Hair follicular keratinocyte (primary cell): ENCODE measurements at places on chromosomes 4 and X. TPM values are rescaled to one million over a fixed set of nuclear protein-coding genes. Genes with fewer than 3 reads are reported as not detected.

TEX13B gene
- total RNA-seq, result not detected in 2 replicates

SATL1 gene
- total RNA-seq, result under 0.01 TPM in 1 of 2 replicates, not detected in the other

OTUD4 gene
- 14.2 and 16.4 TPM in 2 replicates for total RNA-seq

SHOX gene
- total RNA-seq, result not detected in 2 replicates

POF1B gene
- 3.2 and 9.1 TPM in 2 replicates for total RNA-seq

TMPRSS11D gene
- total RNA-seq, result not detected in 2 replicates

SPP1 gene
- total RNA-seq, result 0.70 and 1.6 TPM in 2 replicates

DDIT4L gene
- total RNA-seq, result not detected in 2 replicates

DCHS2 gene
- 0.08 TPM in 1 of 2 replicates, not detected in the other for total RNA-seq

HTATSF1 gene
- 19.7 and 40.5 TPM in 2 replicates for total RNA-seq

PAGE5 gene
- total RNA-seq, result not detected in 2 replicates

FRMPD4 gene
- total RNA-seq, result 0.08 TPM in 2 replicates

GYPE gene
- not detected in 2 replicates for total RNA-seq

NHSL2 gene
- under 0.01 TPM in 2 replicates for total RNA-seq

RHOXF2 gene
- total RNA-seq, result not detected in 2 replicates

GAGE12E gene
- not detected in 2 replicates for total RNA-seq

TEX13D gene
- not detected in 2 replicates for total RNA-seq

SPRY1 gene
- 3.1 and 4.6 TPM in 2 replicates for total RNA-seq

CSAG3 gene
- not detected in 2 replicates for total RNA-seq

SLC10A6 gene
- total RNA-seq, result 4.8 and 5.0 TPM in 2 replicates

VGLL1 gene
- total RNA-seq, result 0.30 and 2.3 TPM in 2 replicates

SLC10A4 gene
- total RNA-seq, result not detected in 2 replicates

JADE3 gene
- total RNA-seq, result 4.7 and 4.9 TPM in 2 replicates

IL2RG gene
- not detected in 2 replicates for total RNA-seq

OTUD6A gene
- not detected in 2 replicates for total RNA-seq

USP17L26 gene
- total RNA-seq, result not detected in 2 replicates

TBC1D8B gene
- 5.0 and 5.8 TPM in 2 replicates for total RNA-seq

TSC22D3 gene
- total RNA-seq, result 29.1 and 70.4 TPM in 2 replicates

BST1 gene
- 0.46 and 1.7 TPM in 2 replicates for total RNA-seq

MED12 gene
- 11.0 and 16.0 TPM in 2 replicates for total RNA-seq

FAM236B gene
- total RNA-seq, result not detected in 2 replicates

PLAC8 gene
- total RNA-seq, result 0.15 and 0.86 TPM in 2 replicates

GPR173 gene
- 0.08 TPM in 1 of 2 replicates, not detected in the other for total RNA-seq

PCDH19 gene
- total RNA-seq, result not detected in 2 replicates

NLGN3 gene
- not detected in 2 replicates for total RNA-seq

AFAP1 gene
- 16.4 and 16.7 TPM in 2 replicates for total RNA-seq

HSFX2 gene
- total RNA-seq, result not detected in 2 replicates

MOSPD2 gene
- 10.7 and 15.7 TPM in 2 replicates for total RNA-seq

STK32B gene
- 1.1 and 2.0 TPM in 2 replicates for total RNA-seq

DCAF12L2 gene
- not detected in 2 replicates for total RNA-seq

S100G gene
- not detected in 2 replicates for total RNA-seq

DSPP gene
- total RNA-seq, result not detected in 2 replicates

STPG2 gene
- not detected in 2 replicates for total RNA-seq

CTAG1B gene
- not detected in 2 replicates for total RNA-seq

GLRB gene
- 0.47 and 1.0 TPM in 2 replicates for total RNA-seq

CHRNA9 gene
- total RNA-seq, result 0.62 TPM in 1 of 2 replicates, not detected in the other

MAGEA10 gene
- not detected in 2 replicates for total RNA-seq

RPL9 gene
- total RNA-seq, result 4,388 and 5,094 TPM in 2 replicates

SSX4 gene
- not detected in 2 replicates for total RNA-seq

MAGEH1 gene
- 3.8 and 6.0 TPM in 2 replicates for total RNA-seq
